ENCODE measurements at places on chromosomes 2 and 18. TPM values are rescaled to one million over a fixed set of nuclear protein-coding genes. Genes with fewer than 3 reads are reported as not detected.

DNA sequence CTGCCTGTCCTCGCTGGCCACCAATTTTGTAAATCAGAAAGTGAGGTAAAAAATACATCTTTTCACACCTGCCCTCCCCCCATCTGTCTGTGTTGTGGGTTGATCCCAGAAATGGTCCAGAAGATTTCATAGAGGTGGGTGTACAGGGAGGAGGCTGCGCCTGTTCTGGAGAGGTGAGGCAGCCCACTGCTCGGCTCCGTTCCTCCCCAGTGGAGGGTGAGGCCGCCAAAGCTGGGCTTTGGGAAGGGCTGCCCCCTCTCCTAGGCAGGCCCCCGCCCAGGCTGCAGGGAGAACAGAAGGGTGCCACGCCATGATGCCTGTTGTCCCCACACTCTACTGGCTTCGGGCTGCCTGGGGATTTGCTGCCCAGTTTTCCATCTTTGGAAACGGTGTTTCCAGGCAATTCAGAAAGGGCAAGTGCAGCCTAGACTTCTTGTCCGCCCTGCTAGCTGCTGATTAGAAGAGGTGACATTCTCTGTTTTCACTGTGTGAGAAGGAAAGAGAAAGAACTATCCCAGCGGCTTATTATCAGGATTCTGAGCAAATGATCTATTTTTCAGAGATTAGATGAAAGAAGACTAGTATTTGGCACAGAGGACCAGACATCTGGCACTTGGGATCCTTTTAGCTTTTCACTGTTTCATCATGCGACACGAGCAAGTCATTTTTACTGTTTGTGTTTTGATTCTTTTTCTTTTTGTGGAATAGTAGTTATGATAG is 18.7 kb downstream of the SMARCAL1 start:
- DNase-seq: no peak

The FAP gene
- total RNA-seq: 21.1 TPM

The CRYGD gene
- not detected for total RNA-seq

- no peak for DNase-seq
Observed at GRCh38 chr2:143117225-143117624, 12.0 kb upstream of the ARHGAP15 start.

The FAM110C gene
- total RNA-seq: not detected

The COLEC11 gene
- total RNA-seq: not detected

- no peak for DNase-seq
Observed at GRCh38 chr2:68390114-68390513, 25.0 kb downstream of the PLEK start.

The NPAS2 gene
- total RNA-seq: 4.0 TPM

GRCh38 chr18:35134190-35134730 is 93.0 kb downstream of the MAPRE2 start:
- DNase-seq: no peak

The REG3A gene
- total RNA-seq: not detected

GRCh38 chr2:43727634-43728014 is 46.2 kb upstream of the DYNC2LI1 start:
- no peak for DNase-seq

- DNase-seq: peak; percentile 33
Observed at GRCh38 chr2:130336877-130337734, 5.6 kb upstream of the IMP4 start.

DNA sequence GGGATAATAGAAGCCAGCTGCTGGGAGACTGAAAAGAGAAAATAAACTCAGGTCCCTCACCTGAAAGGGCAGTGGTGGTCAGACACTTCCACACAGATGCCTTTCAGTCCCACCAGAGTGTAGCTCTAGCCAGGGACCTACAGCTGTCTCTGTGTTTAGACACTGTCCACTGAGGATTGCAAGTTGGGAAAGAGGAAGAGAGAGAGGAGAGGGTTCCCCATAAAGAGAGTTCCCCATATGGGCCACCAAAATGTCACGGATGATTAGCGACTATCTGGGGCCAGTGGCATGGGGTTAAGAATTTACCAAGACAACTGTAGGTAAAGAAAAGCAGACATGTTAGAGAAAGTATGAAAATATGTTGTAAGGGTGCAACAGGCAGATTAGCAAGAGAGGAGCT is 36.7 kb upstream of the SKA1 start:
- no peak for DNase-seq

DNA sequence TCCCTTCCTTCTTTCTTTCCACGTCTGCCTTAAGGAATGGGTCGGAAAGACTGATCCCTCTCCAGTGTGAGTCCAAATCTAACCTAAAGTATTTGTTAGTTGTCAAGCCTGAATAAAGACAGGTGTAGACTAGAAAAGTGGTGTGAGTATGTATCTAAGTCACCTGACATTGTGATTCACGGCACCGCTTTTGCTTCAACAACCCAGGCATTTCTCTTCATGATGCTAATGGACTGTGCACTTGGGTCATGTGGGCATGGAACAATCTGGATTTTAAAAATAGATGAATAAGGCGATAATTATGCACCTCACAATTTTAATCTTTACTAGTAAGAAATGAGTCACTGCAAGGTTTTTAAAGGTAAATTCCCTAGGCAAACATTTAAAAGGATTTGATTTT is 107.5 kb downstream of the LIPG start:
- no peak for DNase-seq

The CUL3 gene
- total RNA-seq: 94.7 TPM

DNA sequence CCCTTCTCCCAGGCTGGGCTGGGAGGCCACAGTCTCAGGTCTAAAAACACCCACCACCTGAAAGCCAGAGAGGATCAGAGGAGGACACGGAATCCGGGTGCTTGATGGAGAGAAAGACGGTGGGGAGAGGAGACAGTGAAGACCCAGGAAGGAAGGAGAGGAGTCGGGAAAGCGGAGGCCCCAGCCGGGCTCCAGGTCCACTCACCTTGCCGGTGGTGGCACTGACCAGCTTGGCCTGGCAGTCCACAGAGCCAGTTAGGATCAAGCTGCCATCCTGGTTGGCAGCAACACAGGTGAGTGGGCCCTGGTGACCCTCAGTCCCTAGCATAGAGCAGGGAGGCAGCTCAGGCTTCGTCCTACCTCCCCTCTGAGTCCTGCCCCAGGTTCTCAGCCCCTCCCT is 4.3 kb downstream of the AAMP start:
- no peak for DNase-seq
